ENCODE measurements at places on chromosomes 1 and 21.
A peak's percentile ranks its signal among the peaks of the same experiment; 100 is the strongest.

GRCh38 chr21:22536509-22536908, 1538.3 kb downstream of the NCAM2 start:
- no peak for DNase-seq

GRCh38 chr1:206975306-206975705, 5.0 kb upstream of the FCAMR start:
- DNase-seq = no peak

DNA sequence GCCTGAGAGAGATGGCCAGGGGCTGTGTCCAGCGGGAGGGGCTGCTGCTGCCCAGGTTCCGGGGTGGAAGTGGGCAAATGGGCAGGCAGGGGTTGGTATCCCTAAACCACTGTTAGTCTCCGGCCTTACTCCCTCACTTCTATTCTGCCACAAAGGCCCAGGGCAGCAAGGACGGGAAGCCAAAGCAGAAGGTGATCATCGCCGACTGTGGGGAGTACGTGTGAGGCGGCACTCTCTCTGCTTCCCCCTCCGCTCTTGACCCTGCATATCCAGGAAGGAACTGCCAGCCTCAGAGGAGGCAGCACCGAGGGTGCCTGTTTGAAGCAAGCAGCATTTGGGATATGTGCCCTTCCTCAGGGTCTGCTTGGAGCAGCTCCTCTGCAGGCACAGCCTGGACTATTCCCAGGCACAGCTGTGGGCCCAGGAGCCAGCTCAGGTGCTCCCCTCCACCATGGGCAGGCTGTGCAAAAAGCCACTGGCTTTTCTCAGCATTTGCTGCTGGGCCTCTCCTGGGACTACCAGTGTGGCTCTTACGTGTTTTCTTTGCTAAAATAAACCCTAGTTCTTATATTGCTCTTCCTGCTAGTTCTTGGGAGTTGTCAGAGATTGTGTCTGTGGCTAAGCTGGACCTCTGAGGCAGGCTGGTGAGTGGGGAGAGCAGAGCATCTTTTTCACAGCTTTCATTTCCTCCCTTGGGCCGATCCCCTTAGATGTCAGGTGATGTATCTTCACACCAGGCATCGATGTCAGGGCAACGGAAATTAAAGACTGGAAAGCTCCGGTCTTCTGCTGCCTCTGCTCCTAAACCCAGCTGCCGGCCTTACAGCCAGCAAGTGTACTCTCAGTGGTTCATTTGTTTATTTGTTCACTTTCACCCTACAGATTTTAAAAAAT, 14.7 kb downstream of the PPIE start:
- DNase-seq = no peak

DNA sequence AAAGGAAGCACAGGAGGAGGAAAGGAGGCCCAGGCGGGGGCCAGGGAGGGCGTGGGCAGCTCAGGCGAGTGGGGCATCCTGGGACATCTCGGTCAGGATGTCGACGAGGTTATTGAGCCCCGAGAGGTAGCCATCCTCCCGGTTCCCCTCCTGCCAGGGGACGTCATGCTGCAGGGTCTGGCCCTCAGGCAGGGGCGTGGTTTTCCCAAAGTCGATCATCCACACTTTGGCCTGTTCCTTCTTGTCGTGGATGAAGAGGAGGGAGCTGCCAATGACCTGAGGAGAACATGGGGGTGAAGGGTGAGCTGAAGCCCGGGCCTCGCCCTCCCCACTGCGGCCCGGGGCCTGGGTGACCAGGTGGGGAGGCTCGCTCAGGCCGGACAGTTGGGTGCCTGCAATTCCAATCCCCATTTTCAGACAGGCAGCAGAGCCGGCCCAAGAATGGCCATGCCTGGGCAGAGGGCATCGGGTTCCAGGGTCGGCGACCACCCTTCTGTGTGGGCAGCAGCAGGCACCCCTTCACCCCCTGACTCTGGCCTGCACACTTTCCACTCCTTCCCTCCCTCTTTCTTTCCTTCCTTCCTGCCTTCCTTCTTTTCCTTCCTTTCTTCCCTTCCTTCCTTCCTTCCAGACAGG, 86.2 kb downstream of the STUM start:
- peak; percentile 48 for DNase-seq

DNA sequence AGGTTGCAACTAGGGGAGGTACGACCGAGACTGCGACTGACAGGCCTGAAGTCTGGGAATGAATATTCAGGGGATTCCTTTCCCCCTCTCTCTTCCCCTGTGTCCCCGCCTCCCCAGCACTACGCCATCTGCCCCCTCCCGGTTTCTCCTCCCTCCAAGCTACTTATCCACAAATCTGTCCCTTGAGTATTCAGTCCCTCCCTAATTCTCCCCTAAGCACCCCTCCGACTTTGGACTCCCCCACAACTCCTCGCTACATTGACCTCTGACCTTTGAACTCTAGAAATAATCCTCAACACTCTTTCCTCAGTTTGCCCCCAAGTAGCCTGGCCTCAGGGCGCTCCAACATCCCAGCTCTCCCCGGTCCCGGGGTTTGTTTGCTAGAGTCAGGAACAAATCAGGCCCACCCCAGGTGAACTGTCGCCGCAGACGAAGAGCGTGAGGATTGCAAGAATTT, 393 bp downstream of the LYSMD1 start:
- DNase-seq = peak; percentile 52

DNA sequence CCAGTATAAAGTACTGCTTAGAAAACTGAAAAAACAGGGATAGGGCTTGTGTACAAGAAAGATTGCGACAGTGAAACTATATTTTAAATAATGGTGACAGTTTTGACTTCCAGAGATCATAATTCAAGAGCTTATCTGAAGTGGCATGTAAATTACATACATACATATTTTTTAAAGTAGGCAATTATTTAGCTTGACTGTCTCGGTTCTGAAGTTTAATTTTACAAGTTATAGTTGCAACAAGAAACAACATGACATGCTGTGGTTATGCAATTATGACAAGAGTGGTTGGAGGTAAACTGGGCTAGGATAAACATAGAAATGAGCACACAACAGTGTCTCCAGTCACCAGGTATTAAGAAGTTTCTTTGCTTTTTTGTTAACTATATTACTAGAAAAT, 4.1 kb downstream of the C1orf21 start:
- DNase-seq = no peak

- no peak for DNase-seq
Measured at GRCh38 chr1:19946331-19946751, 22.9 kb upstream of the PLA2G2E start.

DNA sequence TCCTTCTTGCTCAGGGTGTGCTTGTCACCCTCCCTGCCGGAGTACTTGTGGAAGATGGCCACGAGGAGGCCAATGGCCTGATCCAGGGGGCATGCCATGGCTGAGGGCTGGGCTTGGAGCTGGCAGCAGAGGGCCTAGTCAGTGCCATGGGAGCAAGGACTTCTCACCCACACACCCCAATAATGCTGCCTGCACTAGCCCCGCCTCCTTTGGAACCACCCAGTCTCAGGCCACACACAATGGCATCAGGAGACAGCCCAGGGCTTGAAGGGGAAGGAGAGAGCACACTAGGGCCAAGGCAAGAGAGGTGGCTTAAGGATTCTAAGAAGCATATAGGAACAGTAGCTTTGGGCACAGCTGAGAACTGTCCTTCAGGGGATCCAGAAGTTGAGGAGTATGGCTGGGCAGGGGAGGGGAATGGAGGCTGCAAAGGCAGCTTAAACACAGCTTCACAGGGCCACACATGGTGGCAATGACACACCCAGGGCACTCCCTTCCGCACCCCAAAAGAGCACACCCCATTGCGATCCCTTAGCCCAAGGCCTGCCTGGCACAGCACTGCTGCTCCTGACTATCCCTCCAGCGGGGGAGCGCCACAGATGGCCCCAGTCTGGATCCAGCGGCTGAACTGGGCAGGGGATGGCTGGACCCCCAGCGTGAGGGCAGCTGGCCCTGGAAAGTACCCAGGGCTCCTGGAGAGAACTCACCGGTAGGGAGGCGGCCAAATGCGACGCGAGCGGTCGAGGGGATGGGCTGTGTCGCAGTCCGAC, at the start of gene S100A6:
Gene S100A6 (minus strand): TSS at position 750 of the 770 bp plus-strand sequence. CDS start 652 bp downstream, at position 98.
- DNase-seq = peak; percentile 72

DNA sequence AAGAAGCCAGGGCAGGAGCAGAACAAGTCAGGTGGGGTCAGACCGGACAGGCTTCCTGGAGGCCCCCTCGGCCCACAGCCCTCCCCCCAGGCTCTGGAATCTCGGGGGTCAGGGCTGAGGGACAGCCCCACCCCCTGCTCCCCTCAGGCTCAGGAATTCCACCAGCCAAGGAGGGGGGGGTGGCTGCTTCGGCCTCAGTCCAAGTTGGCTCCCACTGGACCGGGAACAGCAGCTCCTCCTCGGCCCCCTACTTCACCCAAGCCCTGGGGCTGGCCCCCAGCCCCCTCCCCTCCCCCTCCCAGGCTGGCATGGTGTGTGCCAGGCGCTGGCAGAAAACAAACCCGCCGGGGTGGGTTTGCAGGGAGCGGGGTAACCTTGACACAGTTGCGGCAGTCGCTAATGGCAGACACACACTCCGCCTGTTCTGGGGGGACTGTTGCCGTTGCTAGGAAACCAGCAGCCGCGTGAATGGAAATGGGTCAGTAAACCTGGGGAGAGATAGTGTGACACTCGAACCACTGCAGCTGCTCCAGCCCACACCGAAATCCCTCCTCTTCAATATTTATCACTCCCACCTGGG, 32.4 kb downstream of the AHDC1 start:
- peak; percentile 37 for DNase-seq

DNA sequence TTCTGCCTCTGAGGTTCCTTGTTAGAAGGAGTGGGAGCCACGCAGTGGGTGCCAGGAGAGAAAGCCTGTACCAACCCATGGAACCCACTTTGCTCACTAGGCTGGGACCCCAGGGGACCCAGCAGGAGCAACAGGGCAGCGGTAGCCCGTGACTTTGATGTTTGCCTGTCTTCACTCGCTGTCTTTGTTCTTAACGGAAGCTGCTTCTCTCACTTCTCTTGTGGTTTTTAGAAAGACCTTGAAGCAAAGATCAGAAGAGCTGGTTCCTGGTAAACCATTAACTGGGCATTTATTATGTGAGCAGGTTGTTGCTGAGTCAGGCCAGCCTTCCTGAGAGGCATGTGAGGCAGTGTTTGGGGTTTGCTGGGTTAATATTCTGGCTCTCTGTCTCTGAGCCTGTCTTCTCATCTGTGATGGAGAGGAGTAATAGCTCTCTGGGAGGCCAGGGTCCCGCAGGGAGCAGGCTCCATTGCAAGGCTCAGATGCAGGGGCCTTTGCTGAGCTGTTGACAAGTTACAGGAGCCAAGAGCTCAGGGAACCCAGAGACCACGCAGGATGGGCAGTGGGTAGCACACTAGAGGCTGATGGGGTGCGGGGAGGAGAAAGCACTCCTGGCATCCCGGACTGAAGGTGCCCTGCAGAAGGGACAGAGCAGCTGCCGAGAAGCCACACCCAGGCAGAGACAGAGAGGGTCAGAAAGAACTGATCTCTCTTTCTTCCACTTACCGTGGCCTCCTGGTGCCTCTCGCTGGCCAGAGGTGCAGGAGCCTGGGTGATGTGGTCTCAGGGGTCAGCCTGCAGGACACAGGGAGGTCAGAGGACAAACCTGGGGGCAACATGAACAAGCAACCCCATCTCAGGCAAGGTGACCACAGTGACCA, 367.5 kb upstream of the C1orf174 start:
- DNase-seq = no peak

DNA sequence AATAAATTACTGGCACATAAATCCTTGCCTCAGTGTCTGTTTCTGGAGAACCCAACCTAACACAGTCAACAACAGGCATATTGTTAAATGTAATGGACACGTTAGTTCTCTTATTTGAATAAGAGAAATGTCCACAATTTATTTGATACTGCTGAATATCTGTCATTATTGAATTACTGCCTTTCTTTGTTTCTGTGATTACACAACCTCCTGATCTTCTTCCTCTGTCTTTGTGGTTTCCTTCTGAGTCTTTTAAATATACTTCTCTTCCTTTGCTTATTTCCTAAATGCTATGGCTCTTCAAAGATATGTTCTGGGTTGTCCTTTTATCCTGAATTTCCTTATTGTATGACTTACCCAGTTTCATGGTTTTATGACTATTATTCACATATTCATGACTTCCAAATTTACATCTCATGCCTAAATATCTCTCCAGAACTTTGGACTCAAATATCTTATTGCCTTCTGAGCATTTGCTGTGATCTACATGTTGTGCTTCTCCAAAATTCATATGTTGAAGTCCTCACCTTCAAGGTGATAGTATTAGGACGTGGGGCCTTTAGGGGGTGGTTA, 39.9 kb downstream of the MSH4 start:
- no peak for DNase-seq

GRCh38 chr1:10681296-10682107, 114.9 kb downstream of the CASZ1 start:
- DNase-seq = no peak

DNA sequence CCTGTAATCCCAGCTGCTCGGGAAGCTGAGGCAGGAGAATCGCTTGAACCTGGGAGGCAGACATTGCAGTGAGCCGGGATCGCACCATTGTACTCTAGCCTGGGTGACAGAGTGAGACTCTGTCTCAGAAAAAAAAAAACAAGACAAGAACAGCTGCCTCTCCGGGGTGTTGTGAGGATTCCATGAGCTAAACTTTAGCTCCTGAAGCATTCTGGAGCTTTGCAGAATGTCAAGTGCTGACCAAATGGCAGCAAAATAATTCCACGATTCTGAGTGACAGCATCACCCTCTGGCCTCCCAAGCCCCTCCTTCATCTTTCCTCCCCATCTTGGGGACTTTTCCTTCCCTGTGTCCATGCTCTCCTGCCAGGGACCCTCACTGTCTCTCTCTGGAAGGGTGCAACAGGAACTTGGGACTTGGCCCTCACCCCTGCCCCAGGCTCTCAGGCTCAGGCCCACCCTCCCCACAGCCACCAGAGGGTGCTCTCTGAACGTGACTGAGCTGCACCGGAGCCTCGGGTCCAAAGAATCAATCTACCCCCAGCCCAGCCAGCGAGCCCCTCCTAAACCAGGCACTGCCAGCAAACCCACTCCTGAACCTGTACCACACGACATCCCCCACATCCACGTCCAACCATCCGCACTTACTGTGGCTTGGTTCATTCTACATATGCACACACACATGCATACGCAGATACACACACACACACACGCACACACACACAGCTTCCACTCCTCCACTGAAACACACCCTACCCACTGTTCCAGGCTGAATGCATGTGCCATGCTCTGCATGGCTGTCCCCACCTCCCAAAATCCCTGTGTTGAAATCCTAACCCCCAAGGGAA, 45.7 kb downstream of the ACOT7 start:
- DNase-seq = peak; percentile 69

DNA sequence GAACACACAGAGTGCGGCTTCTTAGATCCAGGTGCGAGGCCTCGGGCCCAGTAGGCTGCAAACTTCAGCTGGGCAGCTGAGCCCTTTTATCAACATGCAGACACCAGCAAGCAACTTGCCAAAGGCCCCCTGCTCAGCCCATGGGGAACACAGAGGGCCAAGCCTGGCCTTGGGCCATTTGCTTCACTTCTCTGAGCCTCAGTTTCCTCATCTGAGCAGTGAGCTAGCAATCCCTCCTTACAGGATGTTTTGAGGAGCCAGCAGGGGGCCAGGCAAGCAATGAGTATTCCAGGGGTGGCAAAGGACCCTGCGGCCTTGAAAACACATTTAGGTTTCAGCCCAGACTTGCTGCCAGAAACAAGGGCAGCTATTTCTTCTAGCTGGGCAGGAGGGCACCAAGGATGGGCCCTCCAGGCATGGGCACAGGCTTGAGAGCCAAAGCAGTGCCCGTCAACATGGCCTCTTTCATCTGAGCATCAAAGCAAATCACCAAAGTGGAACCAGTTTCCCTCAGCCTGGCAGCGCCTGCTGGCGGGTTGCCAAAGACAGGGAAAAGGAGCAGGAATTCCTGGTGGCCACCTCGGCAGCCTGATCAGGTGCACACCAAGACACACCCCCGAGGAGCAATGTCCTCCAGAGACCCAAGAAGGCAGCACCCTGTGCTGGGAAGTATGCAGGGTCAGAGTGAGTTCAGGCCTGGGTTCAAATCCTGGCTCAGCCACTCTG, 1.4 kb downstream of the MATN1 start:
- DNase-seq = peak; percentile 10

All from psoas muscle (tissue), 8 donors.